Fibroblast of upper back skin (primary cell): ENCODE measurements at places on chromosomes 6 and 20.

DNA sequence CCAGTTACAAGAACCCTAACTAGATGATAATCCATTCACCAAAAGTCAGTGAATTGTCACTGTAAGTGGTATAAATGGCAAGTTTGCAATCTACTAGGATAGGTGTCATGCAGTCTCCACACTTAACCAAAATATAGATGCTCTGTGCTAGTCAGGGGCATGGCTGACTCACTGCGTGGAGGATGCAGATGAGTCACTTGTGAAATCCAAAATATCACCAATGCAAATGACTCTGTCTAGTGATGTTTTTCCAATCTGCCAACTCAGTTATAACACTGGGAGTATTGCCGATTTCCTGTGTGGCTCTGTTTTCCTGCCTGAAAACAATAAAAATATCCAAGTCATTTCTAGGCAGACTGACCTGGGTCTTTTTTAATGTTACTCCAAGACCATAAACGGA, 47.8 kb upstream of the NRSN1 start:
- peak; percentile 1 for DNase-seq

GRCh38 chr20:37484331-37484730, 36.7 kb upstream of the NNAT start:
- DNase-seq = no peak

GRCh38 chr20:36234771-36235320, 1.4 kb upstream of the AAR2 start:
- DNase-seq = no peak

- no peak for DNase-seq
Measured at GRCh38 chr6:141403827-141404226, 728.9 kb upstream of the GJE1 start.

DNA sequence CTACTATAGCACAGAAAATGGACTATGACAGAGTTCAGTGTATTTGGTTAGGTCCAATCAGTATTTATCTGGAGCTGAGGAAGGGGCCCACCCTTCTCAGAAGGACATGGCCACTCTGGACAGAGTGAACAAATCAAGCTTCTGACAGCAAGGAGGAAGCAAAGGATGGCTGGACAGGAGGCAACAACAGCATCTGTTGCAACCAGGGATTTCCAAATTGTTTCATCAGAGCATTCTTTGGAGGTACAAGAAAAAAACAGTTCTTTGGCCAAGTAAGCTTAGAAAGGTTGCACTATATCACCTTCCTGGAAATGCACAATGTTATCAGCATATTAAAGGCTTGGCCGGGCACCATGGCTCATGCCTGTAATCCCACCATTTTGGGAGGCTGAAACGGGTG, 118.7 kb upstream of the SLC22A16 start:
- no peak for DNase-seq
